ENCODE measurements at places on chromosomes 5 and 9. TPM values are rescaled to one million over a fixed set of nuclear protein-coding genes. Genes with fewer than 3 reads are reported as not detected.

DNA sequence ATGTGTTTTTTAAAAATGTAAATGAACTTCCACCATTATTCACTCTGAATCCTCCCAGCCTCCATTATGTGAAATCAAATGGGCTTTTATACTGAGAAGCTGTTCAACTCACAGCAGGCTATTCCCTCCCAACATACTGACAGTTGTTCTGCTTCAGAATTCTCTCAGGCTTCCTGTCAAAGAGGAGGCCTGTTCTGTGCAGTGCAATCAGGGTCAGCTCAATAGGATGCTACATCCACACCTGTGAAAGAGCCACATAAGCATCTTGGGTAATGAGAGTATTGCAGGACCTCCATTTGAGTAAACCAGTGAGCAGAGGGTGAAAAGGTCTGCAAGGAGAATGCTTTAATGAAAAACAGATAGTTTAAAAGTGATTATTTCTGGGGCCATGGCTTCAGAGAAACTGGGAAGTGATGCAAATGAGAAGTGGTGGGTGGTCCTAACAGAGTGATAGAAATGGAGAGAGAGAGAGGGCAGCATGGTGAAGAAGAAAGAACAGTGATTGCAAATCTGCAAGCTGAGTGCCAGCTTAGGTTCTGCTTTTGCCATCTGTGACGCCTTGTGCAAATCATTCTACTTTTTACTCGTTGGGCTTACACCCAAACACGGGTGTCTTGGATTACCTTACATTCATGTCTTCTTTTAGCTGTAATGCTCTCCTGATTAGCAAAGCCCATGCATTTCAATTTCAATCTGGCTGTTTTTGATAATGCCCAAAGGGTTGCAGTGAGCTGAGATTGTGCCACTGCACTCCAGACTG, 202.5 kb upstream of the NMUR2 start:
- peak; percentile 27 for DNase-seq

GRCh38 chr5:158549311-158549710, 550.4 kb downstream of the EBF1 start:
- no peak for DNase-seq

DNA sequence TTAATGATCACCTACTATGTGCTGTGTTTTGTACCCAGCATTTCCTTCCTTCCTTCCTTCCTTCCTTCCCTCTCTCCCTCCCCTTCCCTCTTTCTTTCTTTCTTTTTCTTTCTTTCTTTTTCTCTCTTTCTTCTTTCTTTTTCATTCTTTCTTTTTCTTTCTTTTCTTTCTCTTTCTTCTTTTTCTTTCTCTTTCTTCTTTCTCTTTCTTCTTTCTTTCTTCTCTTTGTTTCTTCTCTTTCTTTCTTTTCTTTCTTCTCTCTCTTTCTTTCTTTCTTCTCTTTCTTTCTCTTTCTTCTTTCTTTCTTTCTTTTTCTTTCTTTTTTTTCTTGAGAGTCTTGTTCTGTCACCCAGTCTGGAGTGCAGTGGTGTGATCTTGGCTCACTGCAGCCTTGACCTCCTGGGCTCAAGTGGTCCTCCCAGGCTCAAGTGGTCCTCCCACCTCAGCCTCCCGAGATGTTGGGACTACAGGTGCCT, 165.7 kb upstream of the MVB12B start:
- DNase-seq: no peak

GRCh38 chr9:35967042-35967441, 9.1 kb upstream of the OR2S2 start:
- no peak for DNase-seq

- no peak for DNase-seq
These were observed 30.7 kb downstream of the ZNF354A start for GRCh38 chr5:178699681-178700253.

DNA sequence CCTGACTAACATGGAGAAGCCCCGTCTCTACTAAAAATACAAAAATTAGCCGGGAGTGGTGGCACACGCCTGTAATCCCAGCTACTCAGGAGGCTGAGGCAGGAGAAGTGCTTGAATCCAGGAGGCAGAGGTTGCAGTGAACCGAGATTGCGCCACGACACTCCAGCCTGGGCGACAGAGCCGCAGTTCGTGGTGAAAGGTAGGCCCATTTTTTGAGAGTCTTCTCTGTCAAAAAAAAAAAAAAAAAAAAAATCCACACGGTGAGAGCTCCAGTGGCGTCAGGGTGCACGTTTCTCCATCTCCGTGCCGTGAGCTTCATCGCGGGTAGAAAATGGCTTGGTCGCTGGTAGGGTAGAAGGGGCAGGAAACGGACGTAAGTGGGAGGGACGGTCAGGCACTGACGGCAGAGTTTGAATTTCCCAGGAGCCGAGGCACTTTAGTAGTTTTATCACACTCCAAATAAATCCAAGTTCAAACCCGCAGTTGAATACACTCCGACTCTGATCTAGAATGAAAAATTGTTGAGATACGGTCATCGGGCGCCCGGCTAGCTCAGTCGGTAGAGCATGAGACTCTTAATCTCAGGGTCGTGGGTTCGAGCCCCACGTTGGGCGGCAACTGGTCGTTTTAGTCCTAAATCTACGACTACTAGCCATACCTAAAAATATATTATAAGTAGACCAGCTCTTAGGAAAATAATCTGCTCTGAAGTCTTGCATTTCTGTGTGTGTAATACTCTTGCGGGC, 2.4 kb upstream of the TRIM7 start:
- peak; percentile 92 for DNase-seq

DNA sequence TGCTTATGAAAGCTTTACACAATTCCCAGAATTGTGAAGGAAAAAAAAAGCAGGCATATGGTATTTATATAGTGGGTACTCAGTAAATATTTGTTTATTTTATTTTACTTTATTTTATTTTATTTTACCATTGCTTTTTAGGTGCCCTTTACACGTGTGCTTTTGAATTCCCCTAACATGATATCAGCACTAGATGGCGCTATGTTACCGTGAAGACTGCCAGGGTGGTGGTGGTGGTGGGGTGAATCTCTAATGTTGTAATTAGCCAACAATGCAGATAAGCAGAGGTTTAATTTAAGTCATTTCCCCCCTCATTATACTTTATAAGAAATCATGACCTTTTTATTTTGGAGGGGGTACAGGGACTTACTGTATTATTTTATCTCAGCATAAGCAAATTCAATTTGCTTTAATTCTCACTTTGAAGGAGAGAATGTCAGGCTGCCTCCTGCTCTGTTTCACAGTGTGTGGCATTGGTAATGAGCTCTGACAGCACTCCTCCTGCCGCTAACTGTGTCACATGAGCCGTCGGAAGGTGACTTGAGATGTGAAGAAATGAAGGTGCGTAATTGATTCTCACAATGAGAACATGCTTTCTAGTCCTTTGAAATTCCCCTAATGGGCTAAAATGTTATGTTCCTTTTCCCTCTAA, 165.6 kb downstream of the YTHDC2 start:
- peak; percentile 78 for DNase-seq

GRCh38 chr5:6108540-6108848, 269.9 kb downstream of the MED10 start:
- DNase-seq: no peak

DNA sequence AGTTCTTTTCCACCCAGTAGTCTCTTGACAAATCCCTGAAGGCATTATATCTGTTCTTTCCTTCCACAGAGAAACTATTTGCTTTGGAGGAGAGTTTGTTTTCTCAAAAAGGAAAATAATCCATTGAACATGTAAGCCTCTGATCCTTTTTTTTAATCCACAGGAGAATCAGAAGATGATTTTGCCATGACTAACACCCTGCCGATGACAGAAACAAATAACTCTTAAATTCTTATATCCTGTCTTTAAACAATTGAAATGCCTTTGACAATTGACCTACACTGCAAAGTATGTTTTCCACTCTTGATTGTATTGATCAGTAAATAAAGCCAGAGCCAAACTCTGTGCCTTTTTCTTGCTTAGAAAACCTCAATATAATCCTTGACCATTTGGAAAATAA, 666.4 kb upstream of the CTNND2 start:
- no peak for DNase-seq

GRCh38 chr5:73638344-73639095, 12.5 kb downstream of the ARHGEF28 start:
- no peak for DNase-seq

- DNase-seq: no peak
These were observed 9.2 kb downstream of the GALNT10 start for GRCh38 chr5:154199671-154200220.

DNA sequence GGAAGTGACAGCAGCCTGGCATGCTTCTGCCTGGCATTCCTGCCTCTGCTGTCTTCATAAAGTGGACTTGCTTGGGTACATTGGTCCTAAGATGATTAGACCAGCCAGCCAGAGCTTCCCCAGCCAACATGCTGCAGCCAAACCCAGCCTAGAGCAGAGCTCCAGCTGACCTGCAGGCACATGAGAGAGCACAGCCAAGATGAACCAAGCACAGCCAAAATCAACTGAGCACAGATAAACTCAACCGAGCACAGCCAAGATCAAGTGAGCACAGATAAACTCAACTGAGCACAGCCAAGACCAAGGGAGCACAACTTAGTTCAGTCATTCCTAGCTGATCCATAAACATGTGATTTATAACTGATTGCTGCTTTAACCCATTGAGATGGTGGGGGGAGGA, 266.5 kb downstream of the MSX2 start:
- DNase-seq: no peak

DNA sequence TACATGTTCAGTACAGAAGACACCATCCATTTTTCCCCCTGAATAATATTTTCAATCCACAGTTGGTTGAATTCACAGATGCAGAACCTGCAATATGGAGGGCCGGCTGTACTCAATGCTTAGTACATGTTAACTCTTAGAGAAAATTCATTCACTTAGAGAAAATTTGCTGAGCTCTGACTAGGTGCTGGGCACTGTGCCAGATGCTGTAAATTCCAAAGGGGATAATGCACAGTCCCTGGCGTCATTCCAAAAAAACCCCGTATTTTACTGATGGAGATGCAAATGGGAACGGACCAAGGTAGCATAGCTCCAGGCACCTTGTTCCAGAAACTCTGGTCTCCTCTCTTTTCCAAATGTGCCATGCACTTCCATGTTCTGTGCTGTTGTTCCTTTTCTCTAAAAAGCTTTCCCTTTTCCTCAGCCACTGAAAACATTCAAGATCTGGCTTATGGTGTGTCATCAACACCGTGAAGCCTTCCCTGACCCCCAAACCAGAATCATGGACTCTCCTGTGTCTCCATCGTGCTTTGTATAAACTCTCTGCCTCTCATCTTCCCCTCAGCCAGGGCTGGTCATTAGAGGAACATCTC, 55.7 kb upstream of the COL15A1 start:
- no peak for DNase-seq

DNA sequence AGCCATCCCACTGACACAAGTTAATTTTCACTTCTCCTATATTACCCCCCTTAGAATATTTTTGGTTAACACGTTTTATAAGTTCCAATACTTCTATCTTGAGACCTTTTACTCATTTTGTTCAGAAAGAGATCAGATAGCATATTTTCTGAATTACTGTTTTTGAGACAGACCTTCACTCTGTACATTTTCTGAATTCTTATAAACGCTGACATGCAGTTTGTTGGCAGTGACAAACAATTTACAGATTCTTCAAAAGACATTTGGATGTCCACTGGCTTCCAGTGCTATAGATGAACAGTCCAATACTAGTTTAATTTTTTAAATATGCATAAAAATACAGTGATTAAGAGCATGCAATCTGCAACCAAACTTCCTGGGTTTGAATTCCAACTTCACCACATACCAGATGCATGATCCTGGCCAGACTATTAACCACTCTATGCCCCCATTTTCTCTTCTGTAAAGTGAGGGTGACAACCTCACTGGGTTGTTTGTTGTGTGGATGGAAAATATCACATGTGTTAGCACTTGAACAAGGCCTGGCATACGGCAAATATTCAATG, 142.1 kb downstream of the AGTPBP1 start:
- no peak for DNase-seq

- DNase-seq: no peak
These were observed 1.0 kb upstream of the TNFSF8 start for GRCh38 chr9:114931407-114931806.

The FAM200C gene
- 1.4 TPM for total RNA-seq

The HK3 gene
- 0.21 TPM for total RNA-seq

The FOXD4L6 gene
- not detected for total RNA-seq

The LRRC70 gene
- 0.73 TPM for total RNA-seq

The SPINK7 gene
- total RNA-seq: not detected

The TXNDC8 gene
- not detected for total RNA-seq

The MCTP1 gene
- total RNA-seq: not detected

The BTNL9 gene
- not detected for total RNA-seq

The CKMT2 gene
- not detected for total RNA-seq

The MEIKIN gene
- not detected for total RNA-seq

The KIF27 gene
- 2.7 TPM for total RNA-seq

The TMC1 gene
- total RNA-seq: not detected

All from activated CD4-positive, alpha-beta T cell treated with anti-CD3 and anti-CD28 coated beads, Interleukin-2, amount 10 ng/mL, durations not matched to agents 24 days and 14 days (primary cell).